ENCODE measurements at places on chromosomes 4 and X.

DNA sequence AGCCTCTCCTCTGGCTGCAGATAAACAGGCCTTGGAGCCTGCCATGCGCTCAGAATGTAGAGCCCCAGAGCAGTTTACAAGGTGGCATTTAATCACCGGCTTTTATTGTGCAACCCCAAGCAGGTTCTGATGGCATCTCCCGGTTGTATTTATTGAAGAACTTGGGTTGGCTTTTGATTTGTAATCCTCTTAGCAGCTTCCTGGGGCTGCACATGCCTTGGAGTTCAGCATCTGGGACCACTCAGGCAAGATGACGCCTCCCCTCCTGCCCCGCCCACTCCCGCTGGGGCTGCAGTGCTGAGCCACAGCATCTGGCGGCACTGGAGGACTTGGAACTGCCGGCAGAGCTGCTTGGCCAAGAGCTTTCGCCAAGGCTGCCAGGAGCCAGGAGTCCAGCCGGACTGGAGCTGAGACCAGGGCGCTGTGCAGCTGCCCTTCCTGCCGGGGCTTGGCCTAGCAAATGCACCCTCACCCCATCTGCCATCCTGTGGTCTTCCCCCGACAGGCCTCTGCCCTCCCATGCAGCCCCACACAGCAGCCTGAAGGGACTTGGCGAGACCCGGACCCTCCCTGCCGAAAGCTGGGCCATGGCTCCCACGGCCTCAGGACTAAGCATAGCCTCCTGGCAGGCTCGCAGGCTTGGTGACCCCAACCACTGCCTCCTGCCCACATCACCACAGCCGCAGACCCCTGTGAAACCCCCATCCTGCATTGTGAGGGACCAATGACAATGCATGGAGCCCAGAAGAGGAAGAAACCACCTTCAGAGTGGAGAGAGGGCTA, 5.4 kb downstream of the HTRA3 start:
- no peak for DNase-seq

DNA sequence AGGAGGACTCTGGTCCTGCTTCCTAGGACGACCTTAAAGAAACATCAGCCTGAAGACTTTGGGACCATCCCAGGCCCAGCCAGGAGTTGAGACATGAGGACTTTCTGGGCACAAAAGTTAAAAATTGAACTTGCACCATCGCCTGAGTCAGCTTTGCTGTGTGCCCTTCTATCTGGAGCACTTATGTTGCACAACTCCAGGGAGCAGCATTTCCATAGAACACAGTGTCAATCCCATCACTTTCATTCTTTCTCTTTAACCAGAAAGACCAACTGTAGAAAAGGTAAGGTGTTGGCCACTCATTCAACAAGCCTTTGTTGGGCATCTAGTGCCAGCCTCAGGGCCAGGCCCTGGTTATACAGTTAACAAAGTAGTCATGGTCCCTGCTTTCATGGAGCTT, 8.6 kb upstream of the CLDN24 start:
- no peak for DNase-seq

DNA sequence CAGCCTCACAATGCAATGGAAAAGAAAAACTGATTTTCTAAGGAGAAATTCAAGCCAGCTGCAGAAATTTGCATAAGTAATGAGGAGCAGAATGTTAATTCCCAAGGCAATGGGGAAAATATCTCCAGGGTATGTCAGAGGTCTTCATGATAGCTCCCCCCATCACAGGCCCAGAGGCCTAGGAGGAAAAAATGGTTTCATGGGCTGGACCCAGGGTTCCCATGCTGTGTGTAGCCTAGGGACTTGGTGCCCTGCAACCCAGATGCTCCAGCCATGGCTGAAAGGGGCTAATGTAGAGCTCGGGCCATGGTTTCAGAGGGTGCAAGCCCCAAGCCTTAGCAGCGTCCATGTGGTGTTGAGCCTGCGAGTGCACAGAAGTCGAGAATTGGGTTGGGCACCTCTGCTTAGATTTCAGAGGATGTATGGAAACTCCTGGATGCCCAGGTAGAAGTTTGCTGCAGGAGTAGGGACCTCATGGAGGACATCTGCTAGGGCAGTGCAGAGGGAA, 53.5 kb upstream of the TEX13C start:
- no peak for DNase-seq

GRCh38 chrX:155959018-155959587, 38.4 kb upstream of the IL9R start:
- no peak for DNase-seq

DNA sequence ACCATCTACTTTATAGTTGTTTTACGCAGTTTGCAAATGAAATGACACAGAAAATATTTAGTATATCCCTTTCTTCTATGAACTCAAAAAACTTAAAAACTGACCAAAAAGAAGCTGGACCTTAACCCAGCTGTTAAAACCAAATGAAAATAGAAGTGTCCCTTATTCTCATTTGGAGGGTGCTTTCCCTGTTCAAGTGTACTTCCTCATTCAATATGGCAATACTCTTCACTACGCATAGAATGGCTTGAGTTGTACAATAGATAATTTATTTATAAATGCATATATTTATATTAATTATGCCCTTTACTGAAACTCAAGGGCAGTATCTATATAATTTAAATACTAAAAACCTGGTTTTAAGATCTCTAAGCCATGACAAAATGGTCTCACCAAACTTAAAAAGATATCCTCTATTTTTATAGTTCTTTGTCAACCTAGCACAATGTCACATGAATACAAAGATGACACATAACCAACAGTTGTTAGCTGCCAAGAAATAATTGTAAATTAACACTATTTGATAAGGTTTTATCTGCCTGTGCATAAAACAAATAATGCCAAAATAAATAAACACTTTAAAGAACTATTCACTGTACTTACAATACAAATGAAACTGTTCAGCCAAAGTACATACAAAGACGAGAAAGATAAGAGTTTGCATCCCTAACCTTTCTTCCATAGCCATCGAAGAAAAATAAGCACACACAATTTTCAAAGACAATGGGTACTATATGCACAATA, 25.2 kb downstream of the YTHDC1 start:
- DNase-seq: no peak

GRCh38 chr4:71550220-71551165, 211.7 kb downstream of the SLC4A4 start:
- no peak for DNase-seq

DNA sequence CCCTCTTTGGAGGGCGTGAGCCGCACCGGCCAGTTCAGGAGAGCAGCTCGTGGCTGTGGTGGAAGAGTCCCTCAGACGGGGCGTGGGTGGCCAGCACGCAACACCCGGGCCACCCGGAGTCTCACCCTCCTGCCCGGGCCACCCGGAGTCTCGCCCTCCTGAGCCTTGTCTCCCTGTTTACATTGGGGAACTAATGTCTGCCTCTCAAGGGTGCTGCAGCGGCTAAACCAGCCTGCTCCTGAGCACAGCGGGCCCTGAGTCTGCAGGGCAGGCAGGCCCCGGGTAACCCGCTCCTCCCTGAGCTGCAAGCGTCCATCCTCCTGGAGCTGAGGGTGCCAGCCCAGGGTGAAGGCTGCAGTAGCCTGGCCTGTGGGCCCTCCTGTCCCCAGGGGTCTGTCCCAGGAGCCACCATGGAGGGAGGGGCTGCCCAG, 3.0 kb downstream of the PDE6B start:
- no peak for DNase-seq

All from activated gamma-delta T cell treated with Interleukin-2 at 50 U/mL for 16 hours (primary cell).